ENCODE measurements at places on chromosomes 1 and 21.

DNA sequence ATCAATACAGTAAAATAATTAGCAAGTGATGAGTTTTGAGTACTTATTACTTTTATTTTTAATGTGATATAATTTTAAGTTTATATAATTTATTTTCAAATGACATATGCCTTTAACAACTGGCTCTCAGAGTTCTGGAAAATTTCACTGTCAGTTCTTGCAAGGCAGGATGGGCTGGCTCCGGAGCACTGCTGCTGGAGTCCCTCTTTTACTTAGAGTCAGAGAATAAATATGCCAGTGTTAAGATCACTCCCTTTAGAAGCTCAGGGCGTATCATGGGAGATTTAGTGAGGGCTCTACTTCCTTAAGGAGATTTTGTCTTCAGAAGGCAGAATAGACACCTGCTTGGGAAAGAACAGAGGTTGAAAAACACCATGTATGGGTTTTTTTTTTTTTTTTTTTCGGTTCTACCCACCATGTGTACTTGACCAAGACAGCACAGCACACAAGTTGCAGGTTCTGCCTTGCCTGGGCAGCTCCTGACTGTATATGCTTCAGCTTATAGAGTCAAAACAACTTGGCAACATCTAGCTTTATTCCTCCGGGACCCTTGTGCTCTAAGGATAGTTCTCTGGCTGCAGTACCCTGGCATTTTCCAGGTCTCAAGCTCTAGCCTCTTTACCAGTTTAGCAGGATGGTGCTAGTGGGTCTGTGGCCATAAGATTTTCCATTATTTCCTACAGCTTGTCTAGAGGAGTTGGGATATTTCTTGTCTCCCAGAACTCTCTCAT is 29.7 kb upstream of the FMOD start:
- no peak for DNase-seq

DNA sequence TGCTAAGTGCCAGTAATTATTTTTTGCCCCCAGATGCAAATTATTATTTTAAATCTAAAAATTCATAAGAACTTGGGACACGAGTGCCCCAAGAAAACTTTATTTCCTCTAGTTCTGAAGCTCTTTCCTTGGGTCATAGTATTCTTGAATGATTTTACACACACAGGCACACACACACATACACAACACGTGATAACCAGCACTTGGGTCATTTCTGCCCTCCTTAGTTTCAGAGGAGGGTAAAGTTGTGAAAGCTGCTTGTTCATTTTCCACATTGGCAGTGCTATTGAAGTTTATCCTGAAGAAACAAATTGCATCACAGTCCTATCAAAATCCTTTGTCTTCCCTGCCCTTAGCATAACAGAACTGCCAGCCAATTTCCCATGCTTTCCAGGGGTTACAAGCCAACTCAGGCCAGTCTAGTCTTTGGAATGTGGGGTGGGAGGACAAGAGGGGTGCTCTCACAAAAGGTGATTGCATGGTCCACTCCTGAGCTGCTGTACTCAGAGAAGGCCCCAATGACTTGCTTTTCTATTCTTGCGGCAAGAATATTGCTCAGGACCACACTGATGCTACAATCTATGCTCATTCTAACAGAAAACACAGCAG is 98.5 kb upstream of the POGK start:
- no peak for DNase-seq

DNA sequence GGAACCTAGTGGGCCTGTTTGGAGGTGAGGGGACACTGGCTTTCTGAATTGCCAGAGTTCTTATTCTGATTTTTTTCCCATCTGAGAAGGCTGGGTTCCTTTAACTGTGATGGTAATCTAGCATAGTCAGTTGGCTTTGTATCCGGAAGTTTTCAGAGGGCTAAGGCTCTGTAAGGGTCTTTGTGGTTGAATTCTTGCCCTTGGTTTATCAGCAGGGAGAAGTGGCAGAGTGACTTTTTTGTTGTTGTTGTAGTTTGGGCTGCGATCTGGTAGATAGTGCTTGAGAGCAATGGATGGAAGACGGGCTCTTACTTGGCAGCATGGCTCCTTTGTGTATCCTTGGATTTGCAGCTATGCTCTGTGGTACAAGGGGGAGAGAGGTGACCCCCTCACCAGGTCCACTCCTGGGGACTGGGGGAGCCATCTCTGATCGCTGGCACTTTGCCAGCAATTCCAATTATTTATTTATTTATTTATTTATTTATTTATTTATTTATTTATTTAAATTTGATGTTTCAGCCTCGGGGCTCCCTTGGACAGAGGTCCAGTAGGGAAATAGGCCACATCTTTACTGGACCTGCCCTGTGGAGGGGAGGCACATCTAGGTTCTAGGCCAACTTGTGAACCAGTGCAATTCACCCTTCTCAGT is 18.5 kb downstream of the TCP10L start:
- DNase-seq, result no peak

DNA sequence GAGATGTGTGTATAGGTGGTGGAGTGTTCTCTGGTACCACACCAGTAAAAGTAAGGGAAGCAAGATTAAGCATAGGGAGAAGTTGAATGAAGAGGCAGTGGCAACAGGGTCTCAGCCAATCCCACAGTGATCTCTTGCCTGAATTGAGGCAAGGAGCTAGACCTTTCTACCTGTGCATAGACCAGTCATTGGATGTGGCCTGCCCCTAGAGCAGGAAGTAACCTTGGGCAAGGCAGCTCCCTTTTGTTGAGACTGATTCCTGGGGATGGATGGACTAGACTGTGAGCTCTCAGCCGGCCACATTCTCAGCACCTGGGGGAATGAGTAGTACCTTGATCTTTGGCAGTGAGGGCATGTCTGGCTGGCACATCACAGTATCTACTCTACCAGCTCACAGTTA is 6.4 kb downstream of the USP16 start:
- no peak for DNase-seq

DNA sequence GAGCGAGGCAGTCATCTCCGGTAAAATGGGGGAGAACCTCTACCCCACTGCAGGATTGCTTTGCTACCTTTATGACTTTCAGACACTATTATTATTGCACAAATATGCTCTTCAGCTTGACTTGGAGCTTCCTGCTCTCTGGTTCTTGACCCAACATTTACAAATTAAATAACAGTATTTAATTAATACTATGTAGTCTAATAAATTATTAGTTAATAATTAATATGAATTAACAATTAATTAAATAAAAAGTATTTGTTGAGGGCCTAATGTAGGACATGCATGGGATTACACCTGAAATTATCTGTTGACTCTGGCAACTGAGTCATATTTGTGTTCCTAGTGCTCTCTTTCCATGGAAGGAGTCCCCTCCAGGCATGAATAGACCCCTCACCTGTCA is 359.9 kb downstream of the SIPA1L2 start:
- no peak for DNase-seq

DNA sequence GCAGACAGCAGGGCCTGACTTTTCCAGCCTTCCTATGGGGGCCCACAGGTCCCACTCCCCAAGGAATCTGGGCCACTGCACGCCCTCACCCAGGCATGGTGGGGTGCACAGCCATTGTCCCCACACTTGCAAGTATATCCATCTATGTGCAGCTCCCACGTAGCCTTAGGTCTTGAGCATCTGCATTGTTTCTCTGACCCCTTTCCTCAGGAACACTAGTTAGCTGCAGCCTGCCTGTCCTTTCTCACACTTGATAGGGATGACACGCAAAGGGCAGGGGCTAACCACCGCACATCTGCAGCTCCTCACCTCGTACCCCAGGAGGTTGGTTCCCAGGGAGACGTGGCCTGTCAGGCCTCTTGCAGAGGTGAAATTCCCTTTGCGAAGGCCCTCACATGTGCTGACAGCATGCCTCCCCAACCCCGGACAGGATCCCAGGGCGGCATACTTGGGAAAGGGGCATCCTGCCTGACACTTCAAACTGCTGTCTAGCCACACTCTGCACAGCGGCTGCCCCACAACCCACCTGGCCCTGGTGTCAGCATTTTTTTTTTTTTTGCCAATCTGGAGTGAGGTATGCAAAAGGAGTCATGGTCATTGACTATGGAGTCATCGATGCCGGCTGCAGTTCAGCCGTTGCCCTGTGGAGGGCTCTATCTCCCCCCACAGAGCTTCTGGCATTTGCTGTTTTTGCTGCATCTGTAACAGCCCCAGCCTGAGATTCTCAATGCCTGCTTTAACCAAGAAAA is 5.0 kb downstream of the JMJD4 start:
- DNase-seq, result no peak

GRCh38 chr1:33367485-33368405 is 46.8 kb upstream of the A3GALT2 start:
- DNase-seq, result peak; percentile 80
